ENCODE measurements at places on chromosomes 11 and 22. TPM values are rescaled to one million over a fixed set of nuclear protein-coding genes. Genes with fewer than 3 reads are reported as not detected.

DNA sequence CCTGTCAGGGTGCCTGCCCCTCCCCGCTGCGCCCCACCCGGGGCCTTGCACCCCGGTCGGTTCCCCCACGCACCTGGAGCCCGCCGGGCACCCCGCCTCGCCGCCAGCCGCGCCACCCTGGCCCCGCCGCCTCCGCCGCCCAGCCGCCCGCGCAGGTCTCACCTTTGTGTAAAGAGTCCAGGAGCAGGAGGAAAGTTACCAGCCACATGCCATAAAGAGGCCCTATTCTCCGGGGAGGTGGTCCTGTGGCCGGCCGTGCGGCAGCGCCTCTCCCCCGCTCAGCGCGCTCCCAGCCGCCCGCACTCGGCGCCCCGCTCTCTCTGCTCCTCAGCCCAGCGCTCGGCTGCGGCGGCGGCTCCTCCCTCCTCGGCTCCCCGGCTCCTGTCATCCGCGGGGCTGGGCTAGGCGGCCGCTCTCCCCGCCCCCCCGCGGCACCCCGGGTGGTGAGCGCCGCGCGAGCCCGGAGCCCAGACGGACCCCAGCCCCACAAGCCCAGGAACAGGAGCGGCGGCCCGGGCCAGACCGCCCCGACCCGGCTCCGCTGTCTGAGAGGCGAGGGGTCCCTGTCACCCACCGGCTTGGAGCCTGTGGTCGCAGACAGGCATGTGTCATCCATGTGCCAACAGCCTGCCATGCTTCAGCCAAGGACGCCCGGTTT is at the start of gene DSCAML1:
Gene DSCAML1 (minus strand): TSS at position 345 of the 658 bp plus-strand sequence. CDS start 137 bp downstream, at position 208.
- peak; percentile 79 for DNase-seq

GRCh38 chr22:44224166-44224565 is 43.4 kb downstream of the PARVG start:
- no peak for DNase-seq

DNA sequence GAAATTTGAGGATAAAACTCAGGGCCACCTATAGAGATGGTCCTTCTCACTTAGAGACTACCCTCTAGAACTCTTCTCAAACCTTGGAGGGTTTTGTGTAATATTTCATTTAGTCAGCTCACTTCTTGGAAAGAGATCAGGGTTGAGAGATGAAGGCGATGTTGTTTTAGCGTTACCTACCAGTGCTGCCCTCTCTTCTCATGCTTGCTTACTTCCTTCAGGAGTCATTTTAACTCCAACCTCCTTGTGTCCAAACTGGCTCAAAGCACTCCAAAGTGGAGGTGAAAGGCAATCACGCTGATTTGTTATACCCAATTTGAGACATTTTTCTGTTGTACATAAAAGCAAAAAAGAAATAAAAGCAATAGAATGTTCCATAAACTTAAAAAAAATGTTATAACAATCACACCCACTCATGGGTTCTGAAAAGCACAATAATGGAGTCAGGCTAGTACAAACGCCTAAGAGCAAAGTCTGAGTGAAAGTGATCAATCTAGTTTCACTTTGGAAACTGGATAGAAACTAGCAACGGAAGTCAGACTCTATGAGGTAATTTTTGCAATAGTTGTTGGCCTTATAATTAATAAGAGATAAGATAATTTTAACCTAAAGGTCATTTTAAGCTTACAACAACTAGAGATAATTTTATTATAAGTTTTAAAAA is 117.1 kb downstream of the MRTFA start:
- no peak for DNase-seq

GRCh38 chr22:37569009-37569920 is 9.0 kb downstream of the CDC42EP1 start:
- peak; percentile 97 for DNase-seq

DNA sequence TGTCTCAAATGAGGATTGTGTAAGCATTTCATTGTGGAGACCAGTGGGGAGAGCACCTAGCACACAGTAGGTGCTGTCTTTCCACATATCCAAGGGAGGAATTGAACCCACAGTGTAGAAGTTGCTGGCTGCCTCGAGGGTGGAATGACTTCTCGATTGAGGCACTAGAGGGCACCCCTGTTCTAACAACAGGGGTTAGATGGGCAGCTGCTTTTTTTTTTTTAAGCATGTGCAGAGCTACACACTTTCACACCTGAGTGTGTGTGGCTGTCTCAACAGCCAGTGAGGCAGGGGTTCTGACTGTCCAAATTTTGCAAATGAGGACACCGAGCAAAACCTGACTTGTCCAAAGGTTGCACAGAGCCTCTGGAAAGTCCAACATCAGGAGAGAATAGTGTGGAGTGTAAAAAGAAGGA is 118.2 kb upstream of the CRYBB3 start:
- no peak for DNase-seq

DNA sequence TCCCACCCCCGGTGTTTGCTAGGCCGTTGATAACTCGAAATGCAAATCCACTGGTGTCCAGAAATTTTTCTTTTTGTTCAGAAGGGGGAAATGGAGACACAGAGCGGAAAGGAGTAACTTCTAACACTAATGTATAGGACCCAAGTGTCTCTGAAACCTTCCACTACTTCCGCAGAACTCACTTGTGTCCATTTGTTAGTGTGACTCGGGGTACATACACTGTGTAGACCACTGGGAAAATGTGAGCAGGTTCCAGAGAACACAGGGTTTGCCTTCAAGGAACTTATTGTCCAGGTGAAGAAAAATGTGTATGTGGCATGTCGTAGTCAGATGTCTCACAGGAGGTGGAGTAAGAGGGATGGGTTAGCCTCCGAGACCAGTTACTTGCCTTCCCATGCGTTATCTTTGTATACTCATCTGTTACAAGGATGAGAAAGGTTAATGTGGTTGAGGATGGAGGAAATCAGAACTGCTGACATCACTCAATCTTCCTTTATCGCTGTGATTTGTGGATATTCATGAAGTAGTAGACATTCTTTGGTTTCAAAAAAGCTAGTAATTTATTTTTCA is 857 bp downstream of the ARCN1 start:
- DNase-seq = no peak

DNA sequence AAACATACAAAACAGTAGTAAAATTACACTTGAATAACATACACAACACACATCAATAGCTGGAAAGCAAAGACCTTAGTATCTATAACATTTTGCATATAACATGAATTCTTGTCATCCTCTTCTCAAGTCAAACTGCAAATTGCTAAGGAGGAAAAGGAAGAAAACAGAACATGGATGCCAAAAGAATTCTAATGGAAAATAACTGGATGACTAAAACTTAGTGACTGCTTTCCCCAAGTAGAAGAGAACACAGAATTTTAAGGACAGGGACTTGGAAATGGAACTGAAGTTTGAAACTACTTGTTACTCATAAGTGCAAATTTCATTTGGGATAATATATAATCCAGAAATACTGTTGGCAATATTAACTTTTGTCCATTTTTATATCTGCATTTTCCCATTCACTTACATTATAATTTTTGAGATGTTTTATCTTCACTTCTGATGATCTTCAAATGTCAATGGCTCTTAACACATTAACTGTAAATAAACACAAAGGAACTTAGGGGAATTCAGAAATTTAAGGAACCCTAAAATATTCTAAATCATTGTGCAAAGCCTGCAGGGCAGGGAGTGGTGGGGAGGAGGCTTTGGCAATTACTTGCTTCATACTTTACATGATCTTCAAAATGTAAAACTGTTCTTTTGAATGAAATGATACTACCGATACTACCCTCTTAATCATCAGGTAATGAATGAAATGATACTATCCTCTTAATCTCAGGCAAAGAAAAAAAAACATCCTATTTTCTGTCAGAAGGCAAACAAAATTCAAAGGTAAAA is 9.9 kb downstream of the MTMR2 start:
- DNase-seq = no peak

- DNase-seq = no peak
Measured at GRCh38 chr11:106091480-106092123, 14.1 kb downstream of the AASDHPPT start.

DNA sequence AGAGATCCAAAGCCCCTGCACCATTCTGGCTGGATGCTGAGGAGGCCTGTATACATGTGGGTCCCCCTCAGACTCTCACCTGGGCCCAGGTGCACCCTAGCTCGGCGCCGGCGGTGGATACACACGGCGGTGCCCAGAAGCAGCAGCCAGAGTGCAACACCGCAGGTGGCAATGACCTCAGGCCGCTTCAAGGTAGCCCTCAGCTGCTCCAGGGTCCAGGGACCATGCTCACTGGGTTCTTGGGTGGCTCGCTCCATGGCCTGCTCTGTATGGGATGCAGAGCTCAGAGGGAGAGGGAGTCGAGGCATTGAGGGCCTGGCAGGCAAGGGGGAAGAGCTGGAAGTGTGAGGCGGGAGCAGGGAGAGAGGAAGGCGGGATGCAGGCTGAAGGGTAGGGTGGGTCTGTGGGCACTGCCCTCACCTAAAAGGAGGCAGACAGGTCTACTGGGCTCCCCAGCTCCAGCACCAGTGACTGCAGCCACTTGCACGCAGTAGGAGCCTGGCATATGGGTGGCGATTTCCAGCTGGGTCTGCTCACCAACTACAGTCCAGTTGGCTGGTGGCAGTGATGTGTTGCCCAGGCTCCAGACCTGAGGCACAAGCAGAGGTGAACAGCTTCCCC is 3.8 kb downstream of the ROBO4 start:
- no peak for DNase-seq

- DNase-seq = no peak
Measured at GRCh38 chr11:116930177-116930576, 92.8 kb upstream of the APOA1 start.

DNA sequence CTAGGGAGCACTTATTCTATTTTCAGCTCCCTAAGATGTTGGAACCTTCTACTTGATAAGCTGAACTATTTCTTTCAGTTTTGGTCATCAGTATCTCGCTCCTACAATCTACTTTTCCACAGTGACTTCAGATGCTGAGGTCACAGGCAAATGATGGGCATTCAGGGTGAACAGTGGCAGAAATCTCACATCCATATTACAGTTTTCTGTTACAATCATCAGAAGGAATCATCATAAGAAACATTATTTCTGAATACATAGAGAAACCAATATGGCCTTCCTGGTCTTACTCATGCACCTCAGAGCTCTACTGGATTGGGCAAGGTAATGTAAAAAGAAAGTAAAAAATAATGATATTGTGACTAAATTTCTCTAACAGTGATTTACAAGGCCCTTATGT is 39.4 kb upstream of the DDI1 start:
- no peak for DNase-seq

- DNase-seq = no peak
Measured at GRCh38 chr11:12141283-12141682, 30.9 kb downstream of the MICAL2 start.

DNA sequence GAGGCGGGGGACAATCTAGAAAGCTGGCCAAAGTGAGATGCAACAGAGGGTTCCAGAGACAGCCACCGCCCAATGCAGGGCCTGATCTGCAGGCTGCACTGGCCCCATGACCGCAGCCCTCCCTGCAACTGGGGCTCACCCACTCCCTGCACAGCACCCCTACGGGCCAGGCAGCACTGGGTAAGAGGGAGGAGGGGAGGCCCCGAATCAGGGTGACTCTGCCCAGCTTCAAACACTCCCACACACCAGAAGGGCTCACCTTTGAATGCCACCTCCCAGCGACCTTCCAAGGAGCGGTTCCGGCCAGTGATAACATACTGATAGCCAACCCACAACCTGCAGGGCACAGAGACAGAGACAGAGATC is 59.3 kb downstream of the DGCR2 start:
- no peak for DNase-seq

DNA sequence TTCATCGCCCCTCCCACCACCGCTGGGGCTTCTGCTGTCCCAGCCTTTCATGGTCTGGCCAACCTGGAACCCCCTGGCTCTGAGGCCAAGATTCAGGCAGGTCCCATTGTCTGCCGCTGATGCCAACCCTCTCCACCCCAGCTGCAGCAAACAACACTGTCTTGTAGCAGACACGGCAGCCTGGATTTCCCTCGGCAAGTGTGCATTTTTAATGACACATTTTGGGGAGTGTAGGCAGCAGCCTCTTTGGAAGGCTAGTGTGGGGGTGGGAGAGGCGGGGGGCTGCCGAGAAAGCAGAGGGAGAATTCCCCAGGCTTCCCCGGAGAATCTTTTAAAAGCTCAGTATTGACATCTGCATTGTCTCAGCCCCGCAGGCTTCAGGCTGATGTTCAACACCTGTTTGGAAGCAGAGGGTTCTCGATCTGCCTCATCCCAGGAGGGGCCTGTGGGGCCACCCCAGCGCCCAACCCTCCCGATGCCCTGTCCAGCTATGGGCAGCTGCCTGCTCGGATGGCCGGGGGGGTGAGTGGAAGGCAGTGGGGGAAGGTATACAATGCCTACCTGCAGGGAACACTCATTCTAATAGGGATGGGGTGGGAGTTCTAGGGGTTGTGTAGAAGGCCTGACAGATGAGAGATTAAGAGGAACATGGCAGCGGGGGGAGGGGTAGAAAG is 41.5 kb downstream of the NECTIN1 start:
- DNase-seq = no peak

GRCh38 chr11:132551016-132551415 is 981.3 kb downstream of the OPCML start:
- DNase-seq = no peak

DNA sequence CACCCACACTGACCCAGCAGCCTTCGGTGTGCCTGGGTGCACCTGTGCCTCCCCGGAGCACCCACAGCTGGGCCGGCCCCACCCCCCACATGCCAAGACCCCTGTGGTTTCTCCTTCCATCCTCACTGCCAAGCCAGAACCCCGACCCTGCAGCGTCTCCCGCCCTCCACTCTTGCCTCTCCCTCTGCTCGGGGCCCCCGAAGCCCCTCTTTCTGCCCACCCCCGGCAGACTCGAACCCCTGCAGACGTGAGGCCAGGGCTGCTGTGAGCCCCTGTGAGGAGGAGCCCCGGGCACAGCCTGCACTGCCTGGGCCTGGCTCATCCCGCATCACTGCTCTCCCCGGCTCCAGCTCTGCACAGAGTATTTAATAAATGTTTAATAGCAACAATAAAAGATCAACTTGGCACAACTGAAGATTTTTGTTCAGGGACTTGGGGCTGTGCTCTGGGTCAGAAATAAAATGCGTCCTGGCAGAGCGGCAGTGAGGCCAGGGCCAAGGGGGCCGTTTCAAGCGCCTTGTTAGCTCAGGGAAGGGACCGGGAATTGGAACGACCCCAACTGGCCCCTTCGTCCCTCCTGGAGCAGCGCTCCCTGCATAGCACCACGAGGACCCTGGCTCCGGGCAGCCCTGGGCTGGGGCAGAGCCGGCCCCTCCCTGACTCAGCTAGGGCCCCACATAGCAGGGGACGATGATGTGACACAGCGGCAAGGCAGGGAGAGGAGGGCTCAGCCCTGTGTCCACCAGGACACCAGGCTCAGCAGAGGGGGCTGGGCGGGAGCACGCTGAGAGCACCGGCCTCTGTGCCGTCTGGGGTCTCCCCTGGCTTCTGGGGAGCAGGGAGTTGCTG is 520.8 kb downstream of the BRD1 start:
- DNase-seq = no peak

DNA sequence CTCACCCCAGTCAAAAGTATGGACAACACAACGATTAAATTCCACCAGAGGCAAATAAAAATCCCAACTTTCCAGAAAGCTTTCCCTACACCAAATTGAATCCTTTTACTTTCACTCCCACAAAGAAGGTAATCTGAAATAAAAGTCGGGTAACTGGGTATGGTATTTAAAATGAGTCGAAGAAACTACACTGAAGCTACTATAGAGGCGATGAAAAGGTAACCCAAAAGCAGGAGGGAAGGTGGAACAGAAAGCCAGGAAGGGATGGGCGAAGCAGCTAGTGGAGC is 1.1 kb downstream of the PICALM start:
- no peak for DNase-seq

Gene DNAJB13
- total RNA-seq = 1.8 TPM

Gene OR5P2
- total RNA-seq = not detected

Gene CHRM1
- 0.15 TPM for total RNA-seq

Gene IL18
- total RNA-seq = 4.8 TPM

Gene MS4A12
- total RNA-seq = not detected

Gene SLN
- total RNA-seq = not detected

Data from pancreas (tissue), 10 donors.